ENCODE measurements at places on chromosomes 6 and 20.

GRCh38 chr6:4336084-4336483 is 200.7 kb upstream of the ECI2 start:
- no peak for DNase-seq

GRCh38 chr6:113292646-113293422 is 564.3 kb upstream of the MARCKS start:
- no peak for DNase-seq

- no peak for DNase-seq
These were observed 162.7 kb downstream of the KCNQ5 start for GRCh38 chr6:72784581-72784980.

DNA sequence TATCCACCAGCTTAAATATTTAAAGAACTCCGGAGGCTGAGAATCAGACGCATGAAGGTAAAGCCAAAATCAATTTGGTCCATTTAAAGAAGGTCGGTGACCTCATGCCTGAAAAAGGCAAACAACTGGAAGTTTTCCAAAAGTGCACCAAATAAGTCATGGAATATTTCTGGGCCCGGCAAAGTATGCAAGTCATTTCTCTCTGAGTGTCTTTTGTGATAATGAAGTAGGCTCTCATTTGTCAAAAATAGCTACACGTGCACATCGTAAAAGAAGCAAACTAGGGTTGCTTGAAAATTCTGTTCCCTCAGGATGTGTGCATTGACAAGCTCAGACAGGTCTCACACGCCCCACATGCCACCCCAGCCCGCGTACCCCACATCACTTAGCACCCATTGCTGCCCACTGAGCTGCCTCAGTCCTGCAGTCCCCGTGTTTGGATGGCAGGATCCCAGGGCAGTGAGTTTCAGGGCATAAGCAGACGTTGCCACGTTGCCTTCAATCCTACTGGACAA is 20.5 kb upstream of the PYGB start:
- DNase-seq = no peak

- no peak for DNase-seq
These were observed 730.8 kb upstream of the CITED2 start for GRCh38 chr6:140105241-140105640.

- DNase-seq = no peak
These were observed 9.9 kb upstream of the RFPL4B start for GRCh38 chr6:112337209-112337638.

GRCh38 chr20:44400671-44400969 is 45.1 kb downstream of the HNF4A start:
- DNase-seq = no peak

DNA sequence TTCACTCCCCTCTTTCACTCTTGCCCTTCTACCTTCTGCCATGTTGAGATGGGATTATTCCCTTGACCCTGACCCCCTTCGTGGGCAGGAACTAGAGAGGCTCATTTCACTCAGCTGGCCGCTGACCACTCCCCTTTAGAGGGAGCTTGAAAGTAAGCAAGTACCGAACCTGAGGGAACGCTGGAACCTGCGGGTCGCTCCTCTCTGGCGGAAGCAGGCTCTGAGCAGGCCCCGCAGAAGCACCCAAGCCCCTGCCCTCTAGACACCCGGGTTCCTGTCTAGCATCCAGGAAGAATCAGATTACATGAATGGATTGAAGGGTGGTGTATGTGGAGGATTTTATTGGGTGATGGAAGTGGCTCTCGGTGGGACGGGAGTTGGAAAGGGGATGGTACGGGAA is 11.9 kb upstream of the MYCT1 start:
- no peak for DNase-seq

- DNase-seq = no peak
These were observed at the start of gene TULP1 for GRCh38 chr6:35512740-35513139. TSS of gene TULP1 (minus strand) at chr6:35512896. CDS start at chr6:35512858, 38 bp downstream.

DNA sequence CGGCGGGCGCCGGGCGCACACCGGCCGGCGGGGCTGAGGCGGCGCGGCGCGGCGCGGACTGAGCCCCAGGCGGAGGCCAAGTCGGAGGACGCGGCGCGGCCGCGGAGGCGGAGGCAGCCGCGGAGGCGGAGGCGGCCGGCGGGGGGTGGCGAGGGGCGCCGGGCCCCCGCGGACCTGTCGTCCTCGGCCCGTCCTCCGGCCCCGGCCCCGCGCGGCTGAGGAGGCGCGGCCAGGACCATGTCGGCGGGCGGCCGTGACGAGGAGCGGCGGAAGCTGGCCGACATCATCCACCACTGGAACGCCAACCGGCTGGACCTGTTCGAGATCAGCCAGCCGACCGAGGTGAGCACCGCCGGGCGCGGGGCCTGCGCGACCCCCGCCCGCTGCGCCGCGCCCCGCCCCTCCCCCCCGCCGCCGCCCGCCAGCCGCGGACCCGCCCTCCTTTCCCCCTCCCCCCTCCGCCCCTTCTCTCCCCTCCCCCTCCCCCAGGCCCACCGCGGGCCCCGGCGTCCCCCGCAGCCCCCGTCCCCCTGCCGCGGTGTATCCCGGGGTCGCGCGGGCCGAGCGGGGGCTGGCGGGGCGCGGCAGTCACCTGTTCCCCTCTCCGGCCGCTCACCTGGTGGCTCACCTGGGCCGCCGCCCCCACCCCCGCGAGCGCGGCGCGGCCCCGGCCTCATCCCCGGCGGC is at the start of gene AFDN:
AFDN (plus strand) TSS at position 16 of the 687 bp plus-strand sequence; CDS start at position 238, 222 bp downstream.
- DNase-seq = no peak

DNA sequence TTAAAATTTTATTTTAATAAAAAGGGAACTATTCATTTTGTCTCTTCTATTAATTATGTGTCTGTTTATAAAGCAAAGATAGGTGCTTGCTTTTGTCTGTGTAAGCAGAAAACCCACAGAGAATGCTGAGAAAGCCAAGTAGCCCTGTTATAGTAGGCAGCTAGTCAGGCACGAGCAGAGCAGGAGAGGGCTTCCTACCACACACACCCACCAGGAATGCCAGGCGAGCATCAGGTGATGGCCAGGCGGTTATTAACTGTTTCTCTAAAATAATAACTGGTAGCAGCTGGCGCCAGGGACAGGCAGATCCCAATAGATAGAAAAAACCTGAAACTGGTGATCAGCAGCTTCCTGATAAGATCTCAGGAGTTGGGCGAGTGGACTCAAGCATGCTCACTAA is 15.7 kb downstream of the C6orf15 start:
- no peak for DNase-seq

DNA sequence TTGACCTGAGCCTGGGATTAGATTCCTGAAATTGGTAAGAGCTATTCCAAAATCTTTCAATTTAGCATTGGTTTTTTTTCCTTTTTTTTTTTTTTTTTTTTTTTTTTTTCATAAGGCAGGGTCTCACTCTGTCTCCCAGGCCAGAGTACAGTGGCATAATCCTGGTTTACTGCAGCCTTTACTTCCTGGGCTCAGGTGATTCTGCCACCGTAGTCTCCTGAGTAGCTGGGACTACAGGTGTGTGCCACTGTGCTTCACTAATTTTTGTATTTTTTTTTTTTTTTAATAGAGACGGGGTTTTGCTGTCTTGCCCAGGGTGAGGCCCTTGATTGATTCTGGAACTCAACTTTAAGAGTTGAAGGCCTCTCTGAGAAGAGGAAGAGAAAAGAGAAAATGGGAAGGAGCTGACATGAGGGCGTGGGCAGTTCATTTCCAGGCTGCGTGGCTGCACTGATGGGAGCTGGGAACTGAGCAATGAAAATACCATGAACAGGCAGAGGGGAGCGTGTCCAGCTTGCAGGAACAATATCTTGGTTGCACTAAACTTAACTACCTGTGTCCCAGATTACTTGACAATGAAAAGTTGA is 24.6 kb downstream of the KDM1B start:
- DNase-seq = no peak

GRCh38 chr20:36861875-36862801 is 13.8 kb upstream of the TLDC2 start:
- DNase-seq = no peak

DNA sequence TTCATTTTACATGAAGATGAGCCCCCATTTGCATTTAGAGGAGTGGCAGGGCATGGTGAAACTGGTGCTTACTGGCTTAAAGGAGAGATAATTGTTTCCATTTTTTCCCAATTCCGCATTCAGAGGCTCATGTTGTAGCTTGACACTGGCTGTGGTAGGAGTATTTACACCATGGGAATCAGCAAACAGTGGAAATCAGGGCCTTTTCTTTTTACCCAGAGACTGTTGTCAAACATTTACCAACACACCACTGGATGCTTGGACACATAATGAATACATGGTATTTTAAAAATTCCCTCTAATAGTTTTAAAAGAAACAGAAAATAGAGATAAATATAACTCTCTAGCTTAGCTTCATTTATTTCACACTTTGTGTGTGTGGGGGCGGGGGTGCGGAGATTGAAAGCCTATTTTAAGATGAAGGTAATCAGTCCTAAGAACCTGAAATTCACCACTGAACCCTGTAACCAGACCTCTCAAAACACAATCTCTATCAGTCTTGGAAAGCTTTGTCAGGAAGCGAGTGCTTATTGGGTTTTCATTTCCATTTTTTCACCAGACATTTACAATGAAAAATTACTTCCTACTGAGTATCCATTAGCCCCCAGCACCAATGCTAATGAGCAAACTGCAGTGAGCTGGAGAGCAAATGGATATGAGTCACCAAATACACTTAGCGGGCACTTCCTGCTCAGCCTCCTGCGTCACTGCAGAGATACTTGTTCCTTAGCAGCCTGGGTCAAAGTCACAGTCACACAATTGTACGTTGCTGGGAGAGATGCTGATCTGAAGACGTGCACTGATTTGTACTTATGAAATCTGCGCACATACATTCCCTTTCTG is 532.0 kb downstream of the BCKDHB start:
- DNase-seq = no peak
